Non-pigmented ciliary epithelial cell (primary cell): ENCODE measurements at places on chromosomes 1 and 21.

DNA sequence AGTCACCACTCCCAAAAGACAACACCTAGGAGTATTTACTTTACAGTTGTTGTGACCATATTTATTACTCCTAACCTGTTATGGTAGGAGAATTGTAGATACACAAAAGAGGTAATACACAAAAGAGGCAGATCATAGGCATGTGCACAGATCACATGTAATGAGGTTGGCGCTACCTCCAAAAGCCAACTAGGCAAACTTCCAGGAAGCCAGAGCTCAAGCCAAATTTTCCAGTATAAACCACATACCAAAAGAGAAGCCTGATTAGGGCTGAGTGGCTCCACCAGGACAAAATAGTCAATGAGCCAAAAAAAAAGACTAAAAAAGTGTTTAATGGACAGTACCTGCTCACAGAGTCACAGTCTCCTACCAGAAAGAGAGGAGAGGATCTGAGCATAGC lies 195.0 kb upstream of the PBX1 start:
- DNase-seq = no peak

DNA sequence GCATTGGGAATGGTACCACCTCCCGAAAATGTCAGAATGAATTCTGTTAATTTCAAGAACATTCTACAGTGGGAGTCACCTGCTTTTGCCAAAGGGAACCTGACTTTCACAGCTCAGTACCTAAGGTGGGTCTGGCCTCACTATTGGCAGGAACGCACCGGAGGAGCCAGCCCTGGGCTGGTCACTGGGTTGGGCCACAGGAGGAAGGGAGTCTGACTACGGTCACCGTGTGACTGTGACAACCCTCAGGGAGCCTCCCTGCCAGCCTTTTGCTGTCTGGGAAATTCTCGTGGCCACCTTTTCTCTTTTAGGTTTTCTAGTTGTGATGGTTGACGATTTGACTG lies 2.2 kb downstream of the IL10RB start:
- no peak for DNase-seq

GRCh38 chr1:158509471-158510156 lies 37.6 kb downstream of the OR10R2 start:
- no peak for DNase-seq

GRCh38 chr1:165228676-165229075 lies 127.8 kb downstream of the LMX1A start:
- no peak for DNase-seq

GRCh38 chr1:36224537-36225282 lies 467 bp downstream of the THRAP3 start:
- DNase-seq = no peak

DNA sequence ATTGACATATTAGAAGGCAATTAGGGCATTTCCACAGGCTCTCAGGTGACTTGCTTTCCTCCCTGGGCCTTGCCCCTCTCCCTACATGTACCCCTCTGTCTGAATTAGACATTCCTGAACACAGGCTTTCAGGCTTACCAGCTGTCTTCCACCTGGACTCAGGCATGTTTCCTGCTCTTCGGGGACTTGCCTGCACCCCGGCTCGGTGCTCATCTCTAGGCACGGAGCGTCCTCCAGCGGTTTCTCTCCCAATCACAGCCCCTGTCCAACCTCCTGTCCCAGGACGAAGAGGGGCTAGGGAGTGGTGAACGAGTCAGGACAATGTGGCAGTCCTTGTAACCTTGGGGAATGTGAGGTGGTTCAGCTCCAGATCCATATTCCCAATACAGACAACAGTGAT lies 4.2 kb downstream of the PROK1 start:
- no peak for DNase-seq

GRCh38 chr1:167720965-167721616 lies 691 bp upstream of the MPZL1 start:
- no peak for DNase-seq

DNA sequence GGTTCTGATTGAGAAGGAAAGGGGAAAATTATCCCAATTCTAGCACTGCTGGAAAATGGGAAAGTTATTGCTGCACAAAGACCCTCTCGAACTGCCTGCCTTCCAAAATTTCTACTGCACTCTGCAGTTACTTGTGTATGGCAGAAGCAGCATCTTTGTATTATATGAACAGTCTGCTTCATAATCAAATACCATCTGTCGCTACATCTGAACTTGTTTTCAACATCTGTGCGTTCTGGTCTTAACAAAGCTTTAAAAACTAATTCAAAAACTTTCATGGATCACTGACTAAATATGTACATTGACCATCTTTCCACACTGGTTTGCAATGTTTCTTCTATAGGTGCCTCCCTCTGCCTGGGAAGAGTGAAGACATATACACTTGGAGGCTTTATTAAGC lies 79.2 kb downstream of the PROX1 start:
- no peak for DNase-seq

GRCh38 chr1:145719230-145720079 lies at the start of gene CD160:
Gene CD160 (plus strand): TSS chr1:145719499. CDS start chr1:145728328, 8,829 bp downstream.
- no peak for DNase-seq

DNA sequence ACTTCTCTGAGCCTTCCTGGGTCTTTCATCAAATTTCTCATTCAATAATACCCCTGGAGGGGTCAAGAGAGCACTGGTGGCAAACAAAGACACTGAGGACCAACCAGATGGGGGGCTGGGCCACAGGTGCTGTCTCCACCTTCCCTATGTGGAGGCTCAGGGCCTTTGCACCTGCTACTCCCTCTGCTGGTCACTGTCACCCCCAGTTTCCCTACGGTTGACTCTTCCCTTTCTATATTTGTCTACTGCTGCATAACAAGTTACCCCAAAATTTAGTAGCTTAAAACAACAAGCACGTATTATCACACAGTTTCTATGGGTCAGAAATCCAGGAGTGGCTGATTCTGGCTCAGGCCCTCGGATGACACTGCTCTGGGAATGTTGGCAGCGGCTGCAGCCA lies 138.8 kb upstream of the RUNX3 start:
- no peak for DNase-seq

DNA sequence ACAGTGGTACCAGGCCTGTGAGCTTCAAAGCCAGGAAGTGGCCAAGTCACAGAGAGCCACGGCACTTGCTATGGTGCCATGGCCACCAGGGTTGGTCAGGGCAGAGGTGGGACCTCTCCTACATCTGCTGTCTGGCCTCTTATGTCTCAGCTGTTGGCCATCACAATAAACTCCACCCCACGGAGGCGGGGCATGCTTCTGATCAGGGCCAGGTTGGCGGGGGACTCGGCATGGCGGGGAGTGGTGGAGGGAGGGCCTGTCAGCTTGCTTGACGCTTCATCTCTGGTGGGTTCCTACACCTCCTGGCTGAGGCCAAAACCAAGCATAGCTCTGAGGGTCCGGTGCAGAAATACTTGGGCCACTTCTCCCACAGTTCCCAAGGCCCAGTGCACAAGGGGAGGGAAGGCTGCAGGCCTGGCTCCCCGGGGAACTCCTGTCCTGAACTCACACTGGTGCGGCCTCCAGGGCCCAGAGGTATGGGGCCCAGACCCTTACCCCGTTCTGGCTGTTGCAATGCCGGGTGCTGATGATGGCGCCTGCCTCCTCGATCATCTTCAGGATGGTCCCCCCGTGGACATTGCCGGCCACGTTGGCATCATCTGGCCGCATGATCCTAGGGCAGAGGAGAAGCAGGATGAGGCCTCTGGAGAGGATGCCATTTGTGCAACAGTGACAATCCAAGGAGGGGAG lies 44.2 kb downstream of the ACOT7 start:
- DNase-seq = no peak

DNA sequence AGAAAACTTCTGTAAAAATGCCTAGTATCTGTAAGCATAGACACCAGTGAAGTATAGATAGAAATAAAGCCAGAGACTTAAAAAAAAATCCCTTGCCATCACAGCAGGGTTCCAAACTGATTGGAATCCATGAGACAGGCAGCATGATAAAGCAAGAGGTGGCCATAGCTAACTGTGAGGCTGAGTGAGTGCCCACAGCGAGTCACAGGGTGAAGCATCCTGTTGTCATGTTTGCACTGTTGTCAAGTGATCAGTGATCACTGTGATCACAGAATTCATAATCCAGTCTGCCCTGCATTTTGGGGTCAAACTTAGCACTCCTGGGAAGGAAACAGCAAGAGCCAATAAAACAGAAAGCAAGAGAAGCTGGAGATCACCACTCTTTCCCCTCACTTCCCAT lies 33.3 kb downstream of the LRRC8B start:
- no peak for DNase-seq

DNA sequence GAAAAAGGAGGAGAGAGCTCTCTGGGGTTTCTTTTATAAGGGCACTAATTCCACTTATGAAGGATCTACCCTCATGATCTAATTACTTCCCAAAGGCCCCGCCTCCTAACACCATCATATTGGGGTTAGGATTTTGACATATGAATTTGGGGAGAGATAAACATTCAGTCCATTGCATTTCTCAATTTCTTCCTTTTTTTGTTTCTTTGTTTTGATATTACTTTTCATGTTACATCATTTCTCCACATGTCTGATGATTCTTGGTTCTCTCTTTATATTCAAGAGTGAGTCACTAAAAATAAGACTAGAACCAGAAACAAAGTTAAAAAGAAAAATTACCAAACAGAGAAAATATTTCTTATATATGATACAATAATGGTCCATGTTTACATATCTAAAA lies 63.2 kb upstream of the DUSP10 start:
- no peak for DNase-seq

DNA sequence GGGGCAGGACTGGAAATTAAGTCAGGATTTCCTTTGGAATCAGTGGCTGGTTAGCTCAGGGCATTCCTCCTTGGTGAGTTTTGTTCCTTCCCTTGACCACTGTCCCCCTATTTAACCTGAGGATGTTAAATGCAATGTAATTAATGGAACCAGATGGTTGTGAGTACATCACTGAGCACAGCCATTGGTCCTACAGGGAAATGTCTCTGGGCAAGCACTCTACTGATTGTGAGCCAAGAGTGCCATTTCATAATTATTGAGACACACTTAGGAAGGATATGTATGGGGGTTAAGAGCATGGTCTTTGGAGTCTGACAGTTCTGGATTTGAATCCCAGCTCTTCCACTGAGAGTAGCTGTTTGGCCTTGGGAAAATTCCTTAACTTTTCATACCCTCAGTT lies 74.4 kb downstream of the SPAG17 start:
- DNase-seq = no peak

DNA sequence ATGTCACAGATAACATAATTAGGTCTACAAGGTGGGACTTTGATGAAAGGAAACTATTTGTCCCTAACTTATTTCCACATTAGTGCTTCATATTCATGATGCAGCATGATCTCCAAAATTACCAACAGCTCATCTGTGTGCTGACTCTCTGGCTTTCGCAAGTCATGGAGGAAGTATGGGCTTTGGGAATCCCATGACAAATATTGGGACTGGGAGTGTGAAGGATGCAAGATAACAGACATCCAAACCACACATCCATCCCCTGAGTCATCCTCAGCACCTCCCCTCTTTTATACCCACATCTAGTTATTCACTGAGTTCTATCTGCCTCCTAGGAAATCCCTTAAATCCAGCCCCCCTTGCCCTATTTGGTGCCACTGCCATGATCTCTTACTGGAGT lies 102.8 kb upstream of the COL24A1 start:
- no peak for DNase-seq

- no peak for DNase-seq
These were observed 108.1 kb downstream of the C1orf21 start for GRCh38 chr1:184494929-184495328.

DNA sequence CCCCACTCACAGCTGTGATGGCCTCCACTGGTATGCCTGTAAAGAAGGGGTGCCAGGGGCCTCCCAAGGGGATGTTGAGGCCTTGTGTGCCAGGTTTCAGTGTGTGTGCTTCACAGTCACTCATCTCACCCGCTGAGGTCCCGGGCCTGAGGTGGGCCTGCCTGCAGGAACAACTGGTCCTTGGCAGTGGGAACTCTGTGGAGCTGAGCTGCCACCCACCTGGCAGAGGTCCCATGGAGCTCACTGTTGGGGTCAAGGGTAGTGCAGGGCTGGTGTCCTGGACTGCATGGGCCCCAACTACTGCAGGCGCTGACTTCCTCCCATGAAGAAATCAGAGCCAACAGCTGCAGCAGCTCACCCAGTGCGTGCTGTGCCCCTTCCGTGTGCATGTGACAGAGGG lies 17.3 kb upstream of the ZNF678 start:
- no peak for DNase-seq

DNA sequence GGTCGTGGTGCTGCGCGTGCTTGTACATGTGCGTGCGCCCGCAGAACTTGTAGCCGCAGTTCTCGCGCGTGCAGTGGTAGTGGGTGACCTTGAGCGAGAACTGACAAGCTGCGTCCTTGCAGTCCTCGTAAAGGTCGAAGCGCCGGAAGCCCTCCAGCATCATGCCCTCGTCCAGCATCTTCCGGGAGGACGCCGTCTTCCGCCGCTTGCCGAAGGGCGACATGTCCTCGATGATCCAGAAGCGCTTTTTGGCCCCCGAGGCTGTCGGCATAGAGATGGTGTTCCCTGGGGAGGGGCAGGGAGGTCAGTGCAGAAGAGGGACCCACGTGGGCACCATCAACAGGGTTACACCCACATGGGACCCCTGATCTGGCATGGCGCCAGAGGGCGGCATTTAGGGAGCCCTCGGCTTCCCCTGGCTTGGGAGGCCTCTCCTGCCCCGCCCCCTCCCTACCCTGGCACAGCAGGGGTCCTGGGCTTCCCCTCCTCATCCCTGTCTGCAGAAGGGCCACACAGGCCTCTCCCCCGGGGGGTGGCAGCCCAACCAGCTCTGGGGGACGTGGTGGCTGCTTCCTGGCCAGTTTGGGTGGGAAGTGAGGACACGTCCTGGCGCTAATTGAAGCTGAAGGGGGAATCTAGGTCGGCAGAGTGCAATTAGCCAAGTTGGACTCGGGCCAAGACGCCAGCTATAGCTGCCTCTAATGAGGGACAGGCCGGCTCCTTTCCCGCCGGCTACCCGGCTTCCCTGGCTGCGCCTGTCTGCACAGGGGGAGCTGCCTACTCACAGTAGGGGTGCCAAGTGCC lies 156.5 kb downstream of the CASZ1 start:
- no peak for DNase-seq

DNA sequence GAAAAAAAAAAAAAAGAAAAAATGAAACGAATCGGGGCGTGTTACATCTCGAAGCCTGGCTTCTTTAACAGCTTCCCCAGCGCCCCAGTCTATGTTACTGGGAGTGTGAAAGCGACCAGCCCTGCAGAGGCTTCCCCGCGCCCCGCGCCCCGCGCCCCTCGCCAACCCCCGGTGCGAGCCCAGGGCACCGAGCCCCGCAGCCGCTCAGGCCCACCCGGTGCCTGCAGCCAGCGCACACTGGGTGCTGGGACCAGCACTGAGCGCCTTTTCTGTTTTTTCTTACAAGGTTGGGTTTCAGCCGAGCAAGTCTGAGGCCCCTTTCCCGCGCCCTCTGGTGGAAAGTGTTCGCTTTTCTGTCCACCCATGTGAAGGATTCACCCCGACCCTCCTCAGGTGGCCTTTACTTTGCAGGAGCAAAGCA lies 42.1 kb upstream of the ZNF496 start:
- DNase-seq = no peak

- no peak for DNase-seq
These were observed 6.0 kb upstream of the KRTAP8-1 start for GRCh38 chr21:30818837-30819610.

DNA sequence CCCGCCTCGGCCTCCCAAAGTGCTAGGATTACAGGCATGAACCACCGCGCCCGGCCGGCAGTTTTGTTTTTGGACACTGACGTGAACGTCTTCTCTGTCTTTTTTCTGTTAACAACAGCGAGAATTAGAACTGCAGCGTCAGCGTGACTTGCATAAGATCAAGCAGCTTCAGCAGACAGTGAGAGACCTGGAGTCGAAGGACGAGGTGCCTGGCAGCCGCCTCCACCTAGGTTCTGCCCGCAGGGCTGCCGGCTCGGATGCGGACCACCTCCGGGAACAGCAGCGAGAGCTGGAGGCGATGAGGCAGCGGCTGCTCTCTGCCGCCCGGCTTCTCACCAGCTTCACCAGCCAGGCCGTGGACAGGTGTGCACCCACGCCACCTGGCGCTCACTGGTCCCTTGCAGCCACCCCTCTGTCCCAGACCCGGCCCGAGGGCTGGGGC lies 22.9 kb upstream of the DIP2A start:
- no peak for DNase-seq
